ENCODE measurements at places on chromosomes 4 and X.

DNA sequence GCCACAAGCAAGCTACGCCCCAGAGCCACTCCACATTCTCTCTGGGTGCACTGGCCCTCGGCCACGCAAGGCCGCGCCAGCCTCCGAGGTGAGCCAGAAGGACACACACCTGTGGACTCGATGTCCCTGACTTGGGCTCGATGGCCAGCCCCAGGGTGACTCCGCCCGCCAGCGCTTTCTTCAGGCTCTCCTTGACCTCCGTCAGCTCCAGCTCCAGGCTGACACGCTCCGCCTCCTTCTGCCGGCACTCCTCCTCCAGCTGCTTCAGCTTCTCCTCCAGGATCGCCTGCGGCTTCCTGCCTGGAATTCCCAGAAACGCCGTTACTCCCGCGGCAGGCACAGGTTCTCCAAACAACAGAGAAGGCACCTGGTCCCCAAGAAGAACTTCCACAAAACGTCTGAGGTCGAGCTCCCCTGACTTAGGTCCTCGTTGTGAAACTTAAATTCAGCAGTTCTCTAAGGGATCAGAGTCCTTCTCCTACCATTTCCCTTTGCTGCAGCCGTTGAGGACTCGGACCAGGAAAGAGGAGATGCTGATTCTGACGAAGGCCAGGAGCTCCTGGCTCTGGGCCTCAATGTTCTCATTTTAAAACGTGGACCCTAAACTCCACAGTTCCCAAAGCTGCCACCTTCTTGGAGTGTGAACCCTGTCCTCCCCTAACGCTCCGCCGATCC is 166.8 kb downstream of the AFAP1 start:
- no peak for DNase-seq

DNA sequence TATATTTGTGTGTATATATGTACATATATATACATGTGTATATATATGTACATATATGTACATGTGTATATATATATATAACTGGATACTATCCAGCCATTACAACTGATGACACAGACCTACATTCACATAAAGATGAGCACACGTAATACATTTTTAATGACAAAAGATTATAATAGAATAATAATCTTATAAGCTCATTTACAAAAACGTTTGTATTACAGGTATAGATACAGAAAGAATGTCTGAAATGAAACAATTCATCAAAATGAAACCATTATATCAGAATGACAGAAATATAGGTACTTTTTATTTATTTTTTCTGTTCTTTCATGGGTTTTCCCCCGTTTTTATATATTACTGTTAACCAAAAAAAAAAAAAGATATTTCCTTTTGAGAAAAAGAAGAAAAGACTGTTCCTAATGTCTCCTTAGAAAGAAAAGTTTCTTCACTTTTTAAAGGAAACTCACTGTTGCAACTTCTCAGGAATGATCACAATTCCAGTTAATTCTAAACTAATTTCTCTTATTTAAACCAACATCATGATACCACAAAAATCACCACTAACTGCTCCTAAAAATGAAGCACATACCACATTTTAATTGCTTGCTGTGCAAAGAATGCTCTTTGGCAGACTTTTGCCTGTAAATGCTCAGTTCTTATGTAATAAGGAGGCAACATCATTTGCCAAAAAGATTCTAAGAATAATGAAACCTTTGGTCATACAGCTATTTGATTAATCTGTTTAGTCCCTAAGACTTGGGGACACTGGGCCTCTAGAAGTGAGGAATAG is 18.9 kb downstream of the LEF1 start:
- DNase-seq, result no peak

GRCh38 chrX:130874751-130875150 is 28.3 kb downstream of the ENOX2 start:
- peak; percentile 52 for DNase-seq

- DNase-seq, result no peak
Observed at GRCh38 chrX:118935352-118935751, 39.1 kb upstream of the LONRF3 start.

GRCh38 chr4:143512978-143513313 is 556 bp upstream of the SMARCA5 start:
- DNase-seq, result no peak

DNA sequence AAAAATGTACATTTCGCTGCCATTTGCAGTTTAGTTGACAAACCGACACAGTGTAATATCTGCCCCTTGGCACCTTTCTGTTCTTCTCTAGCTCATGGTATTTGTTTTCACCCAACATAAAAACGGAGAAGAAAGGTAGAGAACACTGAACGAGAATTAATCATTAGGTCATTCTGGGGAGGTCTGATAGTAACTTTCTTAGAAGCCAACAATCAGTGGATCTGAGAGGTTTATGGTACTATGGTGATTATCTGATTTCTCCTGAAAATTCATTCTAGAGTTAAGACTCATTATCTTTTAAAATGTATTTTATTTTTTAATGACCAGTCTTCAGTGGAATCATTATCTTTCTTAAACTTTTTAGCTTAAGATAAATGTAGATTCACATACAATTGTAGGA is 8.5 kb downstream of the RAPGEF2 start:
- DNase-seq, result no peak

Measured in IMR-90 (cell line).